Neural progenitor cell (in vitro differentiated cells): ENCODE measurements at places on chromosomes 11 and 22.

GRCh38 chr11:9750551-9750950, 86.7 kb downstream of the SWAP70 start:
- no peak for DNase-seq

DNA sequence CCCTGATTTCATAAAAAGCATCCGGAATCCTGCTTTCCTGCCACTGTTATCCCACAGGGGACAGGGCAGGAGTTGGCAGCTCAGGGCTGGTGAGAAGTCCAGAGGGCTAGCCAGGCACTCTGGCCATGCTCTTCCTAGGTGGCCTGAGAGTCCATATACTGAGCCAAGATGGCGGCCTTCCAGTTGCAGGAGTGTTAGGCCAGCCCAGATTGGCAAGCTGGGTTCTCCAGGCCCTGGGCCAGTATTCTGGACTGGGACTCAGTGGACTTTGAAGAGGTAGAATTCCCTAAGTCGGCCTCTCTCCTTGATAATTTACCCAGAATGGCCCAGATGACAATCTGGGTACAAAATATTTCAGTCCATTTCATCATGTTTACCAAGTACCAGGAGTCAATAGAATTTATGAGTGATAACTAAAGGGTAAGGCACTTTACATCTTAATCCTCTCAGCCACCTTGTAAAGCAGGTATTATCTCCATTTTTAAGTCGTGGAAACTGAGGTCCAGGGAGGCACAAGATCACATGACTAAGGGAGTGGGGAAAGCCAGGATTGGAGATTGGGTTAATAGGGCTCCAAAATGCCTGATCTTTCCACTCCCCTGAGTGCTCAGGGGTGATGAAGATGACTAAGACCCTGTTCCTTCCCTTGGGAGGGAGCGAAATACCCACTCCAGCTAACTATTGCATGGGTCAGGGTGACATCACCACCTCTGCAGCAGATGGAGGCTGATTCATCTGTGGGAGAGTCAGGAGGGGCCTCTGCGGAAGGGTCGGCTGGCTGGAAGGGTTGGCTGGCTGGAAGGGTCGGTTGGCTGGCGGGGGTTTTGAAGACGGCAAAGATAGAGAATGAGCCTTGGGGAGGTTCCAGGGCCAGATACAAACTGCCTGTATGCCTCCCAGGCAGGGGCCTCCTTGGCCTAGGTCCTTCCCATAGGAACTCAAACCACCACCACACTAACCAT, 1.2 kb upstream of the MICALL1 start:
- no peak for DNase-seq

DNA sequence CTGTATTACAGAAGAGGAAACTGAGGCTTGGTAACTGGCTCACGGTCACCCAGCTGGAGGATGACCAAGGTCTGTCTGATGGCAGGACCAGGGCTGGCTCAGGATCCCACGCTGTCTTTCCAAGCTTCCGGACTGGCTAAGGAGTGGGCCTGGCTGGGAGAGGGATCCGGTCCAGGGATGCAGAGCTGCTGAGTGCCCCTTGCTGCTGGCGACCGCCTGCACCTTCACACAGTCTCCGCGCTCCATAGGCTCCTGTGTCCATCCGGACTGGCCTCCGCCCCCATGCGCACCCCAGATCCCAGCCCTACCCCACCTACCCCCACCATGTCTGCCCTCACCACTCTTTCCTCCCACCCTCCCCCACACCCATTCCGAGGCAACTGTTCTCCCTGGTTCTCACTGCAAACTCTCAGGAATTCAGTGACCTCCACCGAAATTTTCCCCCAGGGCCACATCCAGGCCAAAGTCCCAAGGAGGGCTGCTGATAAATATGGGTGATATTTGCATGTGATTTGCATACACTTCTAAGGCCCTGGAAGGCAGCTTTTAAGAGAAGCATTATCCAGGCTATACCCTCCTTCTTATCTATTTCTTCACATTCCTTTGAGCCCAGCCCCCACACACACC, 48.5 kb upstream of the SLC35C1 start:
- DNase-seq: no peak

GRCh38 chr22:25281675-25282345, 62.4 kb downstream of the CRYBB2 start:
- peak; percentile 47 for DNase-seq

DNA sequence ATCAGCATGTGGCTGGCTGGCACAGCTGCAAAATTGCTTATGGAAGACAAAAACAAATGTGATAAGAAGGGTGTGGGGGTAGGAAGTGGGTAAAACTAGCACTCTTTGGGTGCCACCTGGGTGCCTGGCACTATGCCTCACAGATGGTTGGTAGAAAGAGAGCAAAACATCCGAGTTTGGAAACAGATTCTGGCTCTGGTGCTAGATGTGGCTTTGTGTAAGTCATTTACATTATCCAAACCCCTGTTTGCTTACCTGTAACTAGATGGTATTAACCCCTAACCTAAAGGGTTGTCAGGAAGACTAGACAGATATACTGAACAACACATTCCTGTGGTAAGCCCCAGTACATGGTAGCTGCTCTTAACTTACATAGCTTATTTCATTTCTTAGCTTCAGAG, 905.6 kb downstream of the DLG2 start:
- DNase-seq: no peak

- DNase-seq: peak; percentile 29
Measured at GRCh38 chr11:2378527-2379210, 1.6 kb downstream of the CD81 start.

DNA sequence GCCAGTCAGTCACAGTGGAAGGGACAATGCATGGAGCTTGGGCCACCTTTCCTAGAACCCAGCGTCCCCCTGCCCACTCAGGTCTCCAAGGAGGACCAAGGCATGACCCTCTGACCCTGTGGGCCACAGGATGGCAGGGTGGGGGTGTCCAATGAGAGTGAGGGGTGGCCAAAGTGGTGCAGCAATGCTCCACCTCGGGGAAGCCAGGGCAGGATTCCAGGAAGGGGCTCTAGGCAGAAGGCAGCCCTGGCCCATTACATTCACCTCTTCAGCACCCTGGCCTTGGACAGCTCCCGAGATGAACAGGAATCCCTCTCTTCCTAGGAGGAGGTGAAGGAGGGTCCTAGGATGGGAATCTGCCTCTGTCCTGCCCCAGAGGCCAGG, 597.5 kb downstream of the BRD1 start:
- DNase-seq: peak; percentile 76

DNA sequence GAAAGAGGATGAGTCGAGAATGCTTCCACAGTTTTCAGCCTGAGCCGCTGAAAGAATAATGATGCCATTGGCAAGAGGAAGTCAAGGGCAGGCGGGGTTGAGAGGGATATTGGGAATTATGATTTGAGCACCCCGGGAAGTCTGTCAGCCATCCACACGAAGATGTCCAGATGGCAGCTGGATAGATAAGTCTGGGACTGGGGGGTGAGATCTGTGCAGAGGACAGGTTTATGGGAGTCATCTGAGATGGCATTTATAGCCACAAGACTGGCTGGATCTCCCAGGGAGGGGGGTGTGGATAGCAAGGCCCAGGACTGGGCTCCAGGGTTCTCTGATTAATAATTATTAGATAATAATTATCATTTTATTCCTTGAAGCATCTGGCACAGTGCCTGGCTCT, 5.1 kb upstream of the STIP1 start:
- DNase-seq: no peak

DNA sequence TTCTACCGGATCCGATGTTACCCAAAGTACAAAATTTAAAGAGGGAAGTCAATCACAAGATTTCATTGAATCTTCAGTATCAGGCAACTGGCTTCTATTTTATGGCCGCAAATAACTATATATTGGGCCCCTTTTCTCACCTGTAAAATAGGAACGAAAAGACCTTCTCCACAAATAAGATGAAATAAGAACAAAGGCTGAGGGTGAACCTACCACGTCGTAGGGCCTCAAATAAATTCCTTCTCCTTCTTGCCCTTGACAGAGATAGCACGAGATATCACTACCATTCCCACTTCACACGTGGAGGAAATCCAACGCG, 794 bp upstream of the EMSY start:
- no peak for DNase-seq

- no peak for DNase-seq
Measured at GRCh38 chr11:11381471-11382105, 28.5 kb upstream of the CSNK2A3 start.

DNA sequence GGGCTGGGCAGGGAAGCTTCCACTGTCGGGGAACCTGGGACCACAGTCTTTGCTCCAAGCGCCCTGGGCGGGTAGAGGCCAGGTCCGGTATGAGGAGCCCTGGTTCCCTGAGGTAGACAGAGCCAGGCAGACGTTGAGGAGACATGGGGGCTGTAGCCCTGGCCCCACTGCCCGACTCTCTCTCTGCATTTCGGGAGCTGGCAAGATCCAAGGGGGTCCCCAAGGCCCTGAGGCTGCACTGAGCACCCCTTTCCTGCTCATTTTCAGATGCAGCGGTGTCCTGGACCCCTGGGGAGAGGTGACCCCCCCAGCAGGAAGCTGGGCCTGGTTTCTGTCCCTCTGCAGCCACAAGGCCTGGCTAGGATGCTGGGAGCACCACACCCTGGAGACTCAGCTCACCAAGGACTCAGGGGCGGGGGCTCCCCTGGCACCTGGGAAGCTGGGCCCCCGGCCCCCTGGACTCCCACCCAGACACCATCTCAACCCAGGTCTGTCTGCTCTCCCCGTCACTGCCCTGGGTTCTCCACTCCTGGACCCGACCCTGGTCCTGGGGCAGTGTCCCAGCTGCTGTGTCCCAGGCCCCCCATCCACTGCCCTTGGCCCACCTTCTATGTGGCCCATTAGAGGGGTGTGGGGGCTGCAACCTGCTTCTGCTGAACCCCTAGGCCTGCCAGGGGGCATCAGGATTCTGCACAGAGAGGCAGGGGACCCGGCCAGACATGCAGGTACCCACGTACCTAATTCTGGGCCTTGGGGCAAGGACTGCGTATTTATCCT, 15.0 kb upstream of the MUC6 start:
- DNase-seq: no peak

DNA sequence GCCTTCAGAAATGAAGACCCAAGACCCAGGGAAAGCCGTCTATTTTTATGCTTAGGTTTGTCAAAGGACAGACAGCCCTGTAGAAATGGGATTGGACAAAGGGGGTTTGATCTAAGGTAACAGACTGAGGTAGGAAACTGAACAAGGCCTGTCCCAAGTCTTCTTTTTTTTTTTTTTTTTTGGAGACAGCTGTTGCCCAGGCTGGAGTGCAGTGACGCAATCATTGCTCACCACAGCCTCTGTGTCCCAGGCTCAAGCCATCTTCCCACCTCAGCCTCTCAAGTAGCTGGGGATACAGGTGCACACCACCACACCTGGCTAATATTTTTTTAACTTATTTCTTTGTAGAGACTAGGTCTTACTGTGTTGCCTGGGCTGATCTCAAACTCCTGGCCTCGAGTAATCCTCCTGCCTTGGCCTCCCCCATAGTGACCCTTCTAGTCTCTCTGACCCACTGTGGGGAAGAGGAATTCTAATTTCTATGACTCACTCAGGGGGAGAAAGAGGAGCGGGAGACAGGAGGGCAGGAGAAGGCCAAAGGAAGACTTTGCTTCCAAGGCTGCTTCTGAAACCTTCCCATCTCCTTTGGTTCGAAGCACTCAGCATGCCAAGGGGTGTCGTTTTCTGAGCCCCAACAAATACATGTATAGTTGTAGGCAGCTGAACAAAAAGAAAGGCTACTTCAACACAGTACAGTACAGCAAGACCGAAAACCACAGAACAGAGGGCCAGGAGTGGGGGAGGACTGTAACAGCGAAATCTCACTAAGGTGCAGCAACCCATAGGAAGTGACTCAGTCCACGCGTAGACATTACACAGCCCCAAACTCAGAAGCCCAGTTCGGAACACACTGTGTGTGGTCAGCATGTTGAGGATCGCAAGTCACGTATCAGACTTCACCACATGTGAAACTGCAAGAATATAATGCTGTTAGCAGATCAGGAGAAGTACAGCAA, 872 bp downstream of the TMA7B start:
- DNase-seq: no peak

- no peak for DNase-seq
Measured at GRCh38 chr22:48864748-48865147, 962.9 kb downstream of the BRD1 start.

DNA sequence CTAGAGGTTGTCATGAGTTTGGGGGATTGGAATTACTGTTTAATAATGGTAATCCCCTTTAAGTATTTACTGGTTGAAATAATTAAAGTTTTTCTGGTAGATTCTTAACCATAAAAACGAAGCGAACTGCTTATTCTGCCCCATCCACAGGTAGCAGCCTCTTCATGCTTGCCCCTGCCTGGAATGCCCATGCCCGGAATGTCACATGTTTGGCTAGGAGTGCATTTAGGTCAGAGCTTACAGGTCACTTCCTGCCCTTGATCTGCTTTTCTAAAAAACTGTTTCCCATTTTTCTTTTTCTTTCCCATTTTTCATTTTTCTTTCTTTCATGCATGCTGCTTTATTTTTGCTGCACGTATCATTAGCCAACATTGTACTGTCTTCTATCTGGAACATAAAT, 69.1 kb downstream of the YAP1 start:
- no peak for DNase-seq

DNA sequence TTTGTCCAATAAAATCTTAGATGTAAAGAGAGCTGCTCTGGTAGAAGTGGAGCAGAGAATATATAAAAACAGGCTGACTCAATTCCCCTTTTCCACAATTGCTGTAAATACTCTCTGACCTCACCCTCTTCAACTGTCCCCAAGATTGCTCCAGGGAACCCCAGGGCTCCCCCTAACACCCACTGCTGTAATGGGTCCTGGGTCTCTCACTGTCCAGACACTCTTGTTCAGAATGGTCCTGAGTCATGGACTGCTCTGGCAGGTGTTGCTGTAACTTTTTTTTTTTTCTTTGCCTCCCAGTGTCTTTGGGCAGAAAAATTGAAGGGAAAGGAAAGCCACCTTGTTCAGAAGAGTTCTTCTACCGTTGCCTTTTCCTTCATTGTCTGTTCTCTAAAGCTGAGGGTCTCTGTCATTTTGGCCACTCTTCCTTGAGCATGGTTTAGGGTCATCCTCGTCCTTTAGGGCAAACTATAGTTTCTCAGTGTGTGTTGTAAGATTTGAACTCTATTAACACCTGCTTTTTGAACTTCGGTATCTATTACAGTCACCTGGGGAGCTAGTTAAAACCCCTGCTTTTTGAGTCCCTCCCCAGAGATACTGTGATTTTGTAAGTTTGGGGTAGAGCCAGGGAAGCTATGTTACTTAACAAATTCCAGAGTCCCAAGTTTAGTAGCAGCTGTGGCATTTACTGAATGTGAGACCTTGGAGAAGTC, 209.5 kb downstream of the NAV2 start:
- no peak for DNase-seq

DNA sequence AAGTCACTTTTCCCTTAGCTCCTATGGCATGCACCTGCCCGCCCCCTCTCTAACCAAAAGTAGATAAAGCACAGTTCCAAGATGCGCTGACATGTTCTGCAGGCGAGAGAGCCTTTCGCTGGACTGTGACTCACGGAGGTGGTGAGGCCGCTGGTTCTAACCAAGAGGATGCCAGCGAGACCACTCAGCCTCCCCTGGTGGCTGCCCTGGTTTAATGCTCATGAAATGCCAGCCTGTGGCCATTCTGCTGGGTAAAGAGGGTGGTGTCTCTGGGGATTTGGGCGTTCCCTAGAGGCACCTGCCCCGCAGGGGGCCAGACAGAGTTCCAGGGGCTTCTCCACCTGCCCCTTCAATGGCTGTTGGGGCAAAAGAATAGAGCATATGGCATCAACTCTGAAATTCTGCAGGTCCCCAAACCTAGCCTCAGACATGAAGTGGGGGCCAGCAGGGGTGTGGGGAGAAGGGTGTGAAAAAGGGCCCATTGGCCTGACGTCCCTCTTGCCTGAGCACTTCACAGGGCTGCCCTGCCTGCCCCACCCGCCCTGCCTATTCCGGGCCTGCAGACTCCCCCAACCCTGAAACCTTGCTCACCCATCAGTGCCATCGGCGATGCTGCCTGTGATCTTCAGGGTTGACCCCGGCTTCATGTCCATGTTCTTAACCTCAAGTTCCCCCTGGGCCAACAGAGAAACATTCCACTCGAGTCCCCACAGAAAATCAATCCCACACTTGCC, 8.5 kb downstream of the LGALS2 start:
- DNase-seq: no peak
